ENCODE measurements at places on chromosomes 12 and 14.
A peak's percentile ranks its signal among the peaks of the same experiment; 100 is the strongest.

- DNase-seq: no peak
These were observed 16.9 kb downstream of the DEPDC4 start for GRCh38 chr12:100249941-100250340.

DNA sequence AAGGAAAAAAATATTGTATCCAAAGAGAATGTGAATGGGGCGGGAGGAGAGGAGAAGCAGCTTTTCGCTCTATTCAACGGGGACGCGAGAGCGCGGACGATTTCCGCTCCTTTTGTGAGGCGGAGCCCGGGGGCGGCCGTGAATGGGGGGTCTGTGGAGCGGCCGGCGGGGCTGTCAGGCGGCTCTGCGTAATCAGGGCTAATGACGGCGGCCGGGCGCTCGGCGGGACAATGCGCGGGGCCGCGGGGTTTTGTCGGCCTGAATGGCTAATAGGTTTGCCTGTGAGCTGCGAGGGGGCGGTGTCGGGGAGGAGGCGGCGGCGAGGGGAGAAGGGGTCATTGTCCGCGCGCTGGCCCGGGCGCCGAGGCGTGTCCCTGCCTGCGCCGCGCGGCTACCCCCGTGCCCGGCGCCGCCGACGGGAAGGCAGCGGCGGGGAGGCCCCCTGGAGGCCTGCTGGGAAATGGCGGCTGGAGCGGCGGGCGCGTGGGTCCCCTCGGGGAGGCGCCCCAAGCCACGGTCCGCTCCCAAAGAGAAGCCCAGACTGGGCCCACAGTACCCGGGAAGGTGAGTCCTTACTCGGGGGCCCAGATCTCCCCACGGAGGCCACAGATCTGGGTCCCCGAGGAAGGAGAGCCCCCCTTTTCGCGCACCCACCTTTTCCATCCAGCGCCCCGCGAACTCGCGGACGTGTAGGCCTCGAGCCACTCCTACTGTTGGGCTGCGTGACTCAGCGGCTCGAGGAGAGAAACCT, 6.0 kb downstream of the SIX6 start:
- no peak for DNase-seq

GRCh38 chr12:120692524-120693033, 5.6 kb downstream of the MLEC start:
- DNase-seq: no peak

- no peak for DNase-seq
These were observed 572.7 kb upstream of the ATP2B1 start for GRCh38 chr12:90281154-90281868.

- DNase-seq: no peak
These were observed 53.6 kb upstream of the SRSF5 start for GRCh38 chr14:69713209-69713781.

- DNase-seq: no peak
These were observed 68.0 kb downstream of the MGAT4C start for GRCh38 chr12:86188226-86188625.

- DNase-seq: no peak
These were observed 47.2 kb downstream of the ATL1 start for GRCh38 chr14:50607181-50607580.

- no peak for DNase-seq
These were observed 51.4 kb downstream of the WASHC3 start for GRCh38 chr12:102010265-102010994.

DNA sequence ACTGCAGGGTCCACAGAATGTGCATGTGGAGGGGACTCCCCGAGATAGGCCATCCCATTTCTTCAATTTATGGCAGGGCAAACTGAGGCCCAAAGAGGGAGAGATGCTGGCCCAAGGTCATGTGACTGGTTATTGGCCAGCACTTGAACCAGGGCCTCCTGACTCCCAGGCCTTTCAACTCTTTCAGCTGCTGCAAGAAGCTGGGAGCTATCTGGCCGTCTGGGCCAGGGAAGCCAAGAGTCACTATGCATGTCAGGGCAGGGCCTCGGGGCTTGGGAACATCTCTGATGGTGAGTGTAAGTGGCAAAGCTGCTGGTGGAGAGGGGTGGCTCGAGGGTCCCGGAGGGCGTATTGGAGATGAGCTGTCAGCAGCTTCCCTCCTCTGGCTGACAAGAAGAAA, 9.5 kb upstream of the LTBP2 start:
- DNase-seq: no peak

- DNase-seq: no peak
These were observed 1.5 kb downstream of the NPAS3 start for GRCh38 chr14:32940066-32940651.

DNA sequence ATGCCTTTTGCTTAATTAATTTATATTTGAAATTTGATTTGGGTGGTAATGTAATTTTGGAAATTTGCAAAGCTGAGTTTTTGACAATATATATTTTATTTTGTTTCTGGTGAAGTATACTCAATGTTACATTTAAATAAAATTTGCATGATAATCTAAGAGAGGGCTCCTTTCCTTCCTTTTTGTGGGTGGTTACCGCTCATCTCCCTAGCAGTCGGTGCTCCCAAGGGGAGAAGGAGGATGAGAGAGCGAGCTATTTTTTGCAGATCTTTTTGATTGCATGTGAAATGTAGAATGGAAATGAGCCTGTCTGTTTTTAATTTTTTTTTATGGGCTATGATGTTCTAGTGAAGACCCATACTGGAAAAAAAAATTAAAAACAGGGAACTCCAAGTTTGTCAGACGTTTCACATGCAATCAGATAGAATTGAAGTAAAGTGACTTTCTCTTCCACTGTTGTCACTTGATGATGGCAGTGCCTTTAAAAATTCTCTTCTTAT, 39.8 kb downstream of the MSRB3 start:
- DNase-seq: no peak

DNA sequence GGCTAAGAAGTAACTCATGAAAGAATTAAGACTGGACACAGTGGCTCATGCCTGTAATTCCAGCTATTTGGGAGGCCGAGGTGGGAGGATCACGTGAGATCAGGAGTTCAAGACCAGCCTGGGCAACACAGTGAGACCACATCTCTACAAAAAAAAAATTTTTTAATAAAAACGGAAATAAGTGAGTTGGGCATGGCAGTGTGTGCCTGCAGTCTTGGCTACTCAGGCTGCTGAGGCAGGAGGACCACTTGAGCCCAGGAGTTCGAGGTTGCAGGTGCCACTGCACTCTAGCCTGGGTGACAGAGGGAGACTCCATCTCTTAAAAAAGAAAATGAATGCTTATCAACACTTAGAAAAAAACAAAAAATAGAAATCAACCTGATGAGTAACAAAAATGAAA, 117.7 kb downstream of the CALM1 start:
- DNase-seq: no peak

GRCh38 chr12:102601621-102602020, 121.3 kb upstream of the IGF1 start:
- no peak for DNase-seq

DNA sequence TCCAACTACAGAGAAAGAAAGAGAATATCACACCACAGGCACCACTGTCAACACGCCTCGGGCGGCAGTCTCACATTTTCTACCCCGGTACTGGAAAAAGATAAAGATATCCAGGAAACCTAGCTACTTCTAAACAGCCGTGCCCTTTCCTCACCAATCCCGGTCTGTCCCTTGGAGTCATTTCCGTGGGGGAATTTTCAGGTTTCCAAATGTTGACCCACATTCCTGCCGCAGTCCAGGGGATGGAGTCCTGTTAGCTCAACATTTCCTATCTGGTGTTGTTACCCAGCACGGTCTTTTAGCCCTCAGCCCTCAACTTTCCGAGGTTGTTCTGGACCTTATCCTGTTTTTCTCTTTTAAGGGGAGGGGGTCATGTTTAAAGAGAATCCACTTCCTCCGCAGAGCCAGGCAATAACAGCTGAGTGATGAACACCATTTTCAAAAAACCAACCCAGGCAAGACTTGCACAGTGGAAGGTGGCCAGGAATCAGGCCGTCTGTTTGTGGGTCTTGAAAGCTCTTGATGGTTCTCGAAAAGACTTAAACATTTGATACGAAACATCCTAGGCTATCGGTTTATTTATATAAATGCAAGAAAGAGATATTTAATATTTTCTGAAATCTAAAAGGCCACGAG, 4.6 kb downstream of the SSH1 start:
- no peak for DNase-seq

DNA sequence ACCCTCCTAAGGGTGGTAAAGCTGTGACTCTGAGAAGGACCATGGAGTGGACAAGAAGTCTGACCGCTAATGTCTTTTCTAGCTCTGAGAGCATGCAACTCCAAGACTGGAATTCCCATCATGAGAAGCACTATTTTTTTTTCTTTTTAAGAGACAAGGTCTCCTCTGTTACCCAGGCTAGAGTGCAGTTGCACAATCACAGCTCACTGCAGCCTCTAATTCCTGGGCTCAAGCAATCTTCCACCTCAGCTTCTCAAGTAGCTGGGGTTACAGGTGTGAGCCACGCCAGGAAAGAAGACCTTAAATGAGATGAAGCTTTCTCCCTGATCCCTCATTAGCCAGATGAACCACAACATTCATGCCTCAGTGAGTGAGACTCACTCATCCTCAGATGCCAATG, 19.2 kb downstream of the VDR start:
- no peak for DNase-seq

GRCh38 chr14:91115986-91116770, 2.3 kb downstream of the DGLUCY start:
- no peak for DNase-seq

GRCh38 chr14:27040552-27040951, 442.7 kb upstream of the NOVA1 start:
- no peak for DNase-seq

GRCh38 chr14:89378119-89378518, 38.9 kb downstream of the FOXN3 start:
- peak; percentile 5 for DNase-seq

DNA sequence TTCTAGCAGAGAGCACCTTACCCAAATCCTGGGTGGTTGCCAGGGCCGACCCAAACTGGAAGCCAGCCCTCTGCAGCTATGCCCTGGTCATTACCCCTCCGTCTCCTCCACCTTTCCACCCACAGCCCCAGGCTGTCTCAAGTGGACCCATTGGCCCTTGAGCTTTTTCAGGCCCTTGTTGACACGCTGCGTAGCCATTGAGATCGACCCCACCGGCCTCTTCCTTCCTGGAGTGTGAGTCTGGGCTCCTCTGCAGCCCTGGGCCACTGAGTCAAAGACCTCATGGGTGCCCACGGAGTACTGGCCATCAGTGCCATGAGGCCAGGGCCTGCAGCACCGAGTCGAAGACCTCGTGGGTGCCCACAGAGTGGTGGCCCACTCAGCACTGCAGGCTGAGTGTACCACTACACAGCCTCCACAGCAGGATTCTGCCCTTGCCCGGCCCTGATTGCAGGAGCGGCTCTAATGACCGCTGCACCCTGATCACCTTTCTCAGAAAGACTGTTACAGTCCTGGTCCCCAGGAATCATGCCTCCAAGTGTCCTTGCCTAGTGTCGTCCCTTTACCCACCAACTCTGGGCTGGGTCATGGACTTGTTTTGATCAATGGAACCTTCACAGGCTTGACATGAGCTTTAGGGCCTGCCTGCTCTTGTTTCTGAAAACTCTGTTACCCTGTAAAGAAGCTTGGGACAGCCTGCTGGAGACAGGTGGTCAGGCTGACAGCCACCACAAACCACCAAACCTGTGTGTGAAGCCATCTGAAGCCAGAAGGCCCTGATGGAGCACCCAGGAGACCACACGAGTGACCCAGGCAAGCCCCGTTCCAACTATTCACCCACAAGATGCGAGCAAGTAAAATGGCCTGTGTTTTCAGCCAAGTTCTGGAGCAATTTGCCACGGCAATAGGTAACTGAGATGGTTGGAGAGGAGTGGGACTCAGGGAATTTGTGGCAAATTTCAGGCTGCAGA, 39.6 kb upstream of the TRAF3 start:
- no peak for DNase-seq

- no peak for DNase-seq
These were observed 39.9 kb upstream of the EGLN3 start for GRCh38 chr14:33990790-33991189.

- DNase-seq: no peak
These were observed 64.2 kb downstream of the LLPH start for GRCh38 chr12:66066137-66066928.

DNA sequence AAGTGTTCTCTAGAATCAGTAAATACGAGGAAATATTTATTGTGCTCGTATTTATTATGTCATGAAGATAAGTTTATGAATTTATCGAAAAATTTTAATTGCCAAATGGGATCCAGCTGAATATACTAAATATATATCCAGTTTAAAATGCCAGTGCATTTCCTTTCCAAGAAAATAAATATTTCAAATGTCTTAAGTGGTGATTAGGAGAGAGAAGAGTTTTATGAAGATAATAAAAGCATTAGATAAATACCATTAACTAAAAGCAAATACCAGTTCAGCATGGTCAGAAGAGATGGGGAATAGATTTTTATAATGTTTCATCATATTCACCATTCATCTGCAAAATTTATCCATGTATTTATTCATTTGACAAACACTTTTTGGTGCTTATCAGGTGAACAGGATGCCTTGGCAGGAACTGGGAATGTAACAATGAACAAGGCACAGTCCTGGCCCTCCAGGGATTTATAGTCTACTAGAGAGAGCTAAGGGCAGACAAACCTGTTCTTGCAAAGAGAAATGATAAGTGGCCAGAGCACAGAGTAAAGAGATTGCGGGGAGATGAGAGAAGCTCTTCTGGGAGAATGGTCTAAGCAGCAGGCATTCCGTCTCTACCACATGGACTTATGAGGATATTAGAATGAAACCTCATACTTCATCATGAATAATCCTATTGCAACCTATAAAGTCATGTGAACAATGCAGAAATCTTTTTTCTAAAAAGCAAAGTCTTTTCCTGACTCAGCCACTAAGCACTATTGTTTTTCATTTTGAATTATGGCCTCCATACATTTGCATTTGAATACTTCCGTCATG, 143.7 kb upstream of the ABCD2 start:
- no peak for DNase-seq

DNA sequence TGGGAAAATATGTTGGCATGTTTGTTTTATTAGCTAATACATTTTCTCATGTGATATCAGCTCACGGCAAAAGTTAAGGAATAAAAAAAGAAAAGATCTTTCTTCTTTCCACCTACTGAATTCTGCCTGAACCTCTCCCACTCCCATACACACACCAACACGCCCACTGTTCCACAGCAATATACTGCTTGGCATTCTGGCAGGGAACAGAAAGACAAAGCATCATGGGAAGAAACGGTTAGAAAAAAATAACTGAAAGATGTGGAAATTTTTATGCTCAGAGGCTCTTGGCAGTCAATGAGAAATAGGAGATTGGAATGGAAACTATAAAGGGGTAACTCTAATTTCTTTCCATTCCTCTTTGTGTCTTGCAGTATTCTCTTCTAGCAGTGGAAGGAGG, 268.5 kb downstream of the FOXG1 start:
- no peak for DNase-seq

Measured in activated CD4-positive, alpha-beta T cell treated with anti-CD3 and anti-CD28 coated beads, Interleukin-2, amount 50 U/mL, for 1 hour (primary cell).